AG09309 (cell line): ENCODE measurements at places on chromosomes 16 and 17.

DNA sequence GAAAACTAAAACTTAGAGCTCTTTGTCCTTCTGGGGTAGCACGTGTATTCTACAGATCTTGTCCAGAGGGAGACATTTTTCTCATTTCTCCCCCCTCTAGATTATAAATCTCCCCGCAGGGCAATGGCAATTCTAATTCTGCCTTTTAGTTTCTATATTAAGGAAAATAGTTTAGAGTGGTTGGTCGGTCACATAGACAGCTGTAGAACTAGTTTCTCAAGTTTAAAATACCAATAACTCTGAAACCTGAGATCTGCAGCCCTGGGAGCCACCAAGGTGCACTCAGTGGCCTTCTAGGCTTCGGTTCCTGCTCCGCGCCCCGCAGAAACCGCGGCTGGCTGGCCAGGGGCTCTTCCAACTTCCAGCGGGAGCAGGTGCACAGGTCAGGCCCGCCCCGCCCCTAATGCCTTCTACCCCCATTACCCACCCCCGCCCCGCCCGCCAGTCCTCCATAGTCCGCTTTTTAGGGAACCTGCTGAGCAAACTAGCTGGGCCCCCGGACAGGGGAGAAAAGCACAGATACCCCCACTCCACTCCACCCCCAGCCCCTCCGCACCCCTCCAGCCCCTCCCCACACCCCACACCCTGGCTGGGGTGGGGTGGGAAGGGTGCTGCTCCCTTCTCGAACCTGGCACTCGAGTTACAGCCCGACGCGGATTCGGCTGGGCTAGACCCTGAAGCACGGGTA is 431 bp downstream of the SLFN11 start:
- no peak for DNase-seq

DNA sequence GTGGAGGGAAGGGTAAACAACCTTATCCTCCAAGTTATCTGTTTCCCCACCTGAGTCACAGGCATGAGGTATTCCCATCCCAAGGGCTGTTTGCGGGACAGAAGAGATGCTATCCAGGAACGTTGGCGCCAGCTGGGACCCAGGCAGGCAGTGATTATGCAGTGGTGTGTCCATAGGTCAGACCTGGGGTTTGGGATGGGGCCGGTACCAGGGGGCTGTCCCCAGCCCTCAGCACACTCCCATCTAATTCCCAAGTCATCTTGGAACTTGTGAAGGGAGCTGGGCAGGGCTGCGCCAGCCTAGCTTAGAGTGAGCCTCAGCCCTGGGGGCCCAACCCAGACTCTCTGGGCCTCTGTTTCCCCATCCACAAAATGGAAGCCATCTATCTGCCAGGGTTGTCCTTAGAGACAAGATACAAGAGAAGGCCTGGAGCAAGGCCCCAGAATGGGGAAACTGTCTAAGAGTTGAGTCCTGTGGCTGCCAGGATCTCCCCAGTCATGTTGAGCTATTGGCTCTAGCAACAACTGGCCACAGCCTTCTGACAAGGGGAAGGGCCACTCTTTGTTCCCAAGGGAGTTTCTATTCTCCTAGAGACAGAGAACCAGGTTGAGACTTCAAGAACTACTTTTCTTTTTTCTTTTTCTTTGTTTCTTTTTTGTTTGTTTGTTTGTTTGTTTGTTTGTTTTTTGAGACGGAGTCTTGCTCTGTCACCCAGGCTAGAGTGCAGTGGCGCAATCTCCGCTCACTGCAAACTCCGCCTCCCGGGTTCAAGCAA is 9.8 kb upstream of the JUP start:
- no peak for DNase-seq

- no peak for DNase-seq
Measured at GRCh38 chr16:22355487-22355908, 18.9 kb downstream of the CDR2 start.

DNA sequence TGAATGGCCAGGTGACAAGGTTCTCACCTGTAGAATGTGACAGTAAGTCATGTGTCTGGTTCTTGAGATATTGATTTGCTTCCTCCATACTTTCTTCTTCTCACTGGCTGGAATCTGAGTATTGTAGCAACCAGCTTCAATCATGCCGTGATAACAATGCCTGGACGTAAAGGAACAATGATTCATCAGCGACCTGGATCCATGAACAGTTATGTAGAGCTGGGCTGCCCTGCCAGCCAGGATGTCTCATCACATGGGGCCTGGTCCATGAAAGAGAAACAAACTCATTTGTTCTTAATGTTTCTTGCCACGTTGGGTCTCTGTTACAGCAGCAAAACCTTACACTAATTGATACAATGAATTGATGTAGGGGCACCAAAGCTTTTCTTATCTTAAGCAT is 627.2 kb downstream of the TOX3 start:
- DNase-seq, result no peak

DNA sequence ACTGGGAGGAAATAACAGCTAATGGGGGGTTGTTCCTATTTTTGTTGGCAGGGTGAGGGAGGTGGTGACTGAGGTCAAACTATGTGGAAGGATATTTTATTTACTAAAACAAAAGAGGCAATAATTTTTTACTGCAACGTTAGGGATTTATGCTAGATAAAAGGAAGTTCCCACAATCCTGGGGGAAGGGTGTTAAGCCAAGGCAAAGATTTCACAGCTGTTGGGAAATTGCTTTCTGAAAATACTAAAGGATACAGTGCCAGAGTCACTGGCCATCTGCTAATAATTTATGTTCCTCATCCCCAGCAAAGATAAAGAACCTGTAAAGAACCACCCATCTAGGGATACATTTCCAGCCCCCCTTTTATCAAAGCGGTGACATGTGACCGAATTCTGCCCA is 756.0 kb upstream of the RBFOX1 start:
- no peak for DNase-seq

- DNase-seq, result peak; percentile 28
Measured at GRCh38 chr16:24769806-24770205, 40.4 kb downstream of the TNRC6A start.

- no peak for DNase-seq
Measured at GRCh38 chr17:77579131-77579530, 379.4 kb upstream of the TNRC6C start.

DNA sequence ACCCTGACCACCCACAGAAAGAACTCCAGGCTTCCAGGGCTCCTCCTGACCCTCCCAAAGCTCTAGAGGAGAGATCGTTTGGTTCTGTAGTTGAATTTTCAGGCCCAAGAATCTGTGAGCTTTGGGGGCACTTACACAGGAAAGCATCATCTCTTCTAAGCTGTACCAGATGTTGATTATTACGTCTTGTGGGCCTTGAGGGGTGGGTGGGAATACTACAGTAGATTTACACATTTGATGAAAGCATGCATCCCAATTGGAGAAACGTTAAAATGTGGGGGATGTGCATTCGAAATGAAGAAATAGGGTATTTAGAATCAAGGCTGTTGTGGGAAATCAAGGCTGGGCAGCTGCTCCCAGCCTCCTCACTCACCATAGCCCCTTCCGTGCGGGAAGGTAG is 61.9 kb downstream of the MGAT5B start:
- no peak for DNase-seq

- peak; percentile 10 for DNase-seq
Measured at GRCh38 chr17:69609473-69610305, 195.2 kb downstream of the MAP2K6 start.

GRCh38 chr16:52436339-52437276 is 110.3 kb downstream of the TOX3 start:
- no peak for DNase-seq

GRCh38 chr16:30570636-30571444 is 674 bp downstream of the ZNF688 start:
- no peak for DNase-seq

DNA sequence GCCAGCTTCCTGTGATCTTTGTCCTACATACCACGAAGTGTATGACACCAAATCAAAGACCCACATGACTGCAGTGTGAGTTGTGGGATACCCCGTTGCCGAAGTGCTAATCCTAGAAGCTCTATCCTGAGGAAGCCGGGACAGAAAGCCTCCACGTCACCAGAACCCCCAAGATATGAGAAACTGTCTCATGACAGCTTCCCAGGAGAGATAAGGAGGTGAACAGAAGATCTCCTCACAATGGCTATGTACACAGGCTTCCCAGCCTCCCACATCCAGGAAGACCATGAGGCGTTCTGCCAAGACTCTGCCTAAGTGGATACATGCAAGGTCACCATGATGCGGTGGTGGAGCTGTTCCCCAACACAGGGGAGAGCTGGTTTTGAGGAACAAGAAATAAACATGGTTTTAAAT is 37.1 kb downstream of the TRIM25 start:
- no peak for DNase-seq

DNA sequence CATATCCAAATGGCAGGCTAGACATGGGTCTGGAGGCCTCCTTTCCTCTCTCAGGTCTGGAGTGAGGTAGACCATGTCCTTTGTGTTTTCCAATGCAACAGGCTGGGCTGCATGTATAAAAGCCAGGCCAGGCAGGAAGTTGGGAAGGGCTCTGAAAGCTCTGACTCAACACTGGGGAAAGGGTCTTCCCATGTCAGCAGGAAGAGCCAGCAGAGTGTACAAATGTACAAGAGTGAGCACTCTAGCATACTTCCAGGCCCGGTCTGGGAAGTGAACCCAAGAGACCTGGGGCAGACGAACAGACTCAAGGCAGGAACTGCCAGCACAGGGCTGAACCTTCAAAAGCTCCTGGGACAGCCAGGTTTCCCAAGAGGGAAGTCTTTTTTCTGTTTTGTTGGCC is 7.0 kb downstream of the ATPAF2 start:
- no peak for DNase-seq

DNA sequence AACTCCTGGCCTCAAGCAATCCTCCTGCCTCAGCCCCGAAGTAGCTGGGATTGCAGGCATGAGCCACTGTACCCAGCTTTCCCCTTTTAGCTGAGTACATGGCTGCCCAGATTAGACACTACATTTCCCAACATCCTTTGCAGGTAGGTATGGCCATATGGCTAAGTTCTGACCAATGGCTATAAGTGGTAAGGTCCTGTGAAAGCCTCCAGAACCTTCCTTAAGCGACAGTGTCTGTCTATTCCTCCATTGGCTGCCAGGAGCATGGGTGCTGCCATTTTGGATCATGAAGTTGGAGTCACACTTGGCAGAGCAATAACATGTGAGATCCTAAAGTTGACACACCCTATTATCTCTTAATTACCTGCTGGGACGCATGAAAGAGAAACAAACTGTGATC is 24.4 kb upstream of the CRHR1 start:
- DNase-seq, result no peak

GRCh38 chr16:10930755-10931093 is 11.5 kb downstream of the DEXI start:
- no peak for DNase-seq

GRCh38 chr17:56290101-56290801 is 137.0 kb downstream of the ANKFN1 start:
- DNase-seq, result no peak

DNA sequence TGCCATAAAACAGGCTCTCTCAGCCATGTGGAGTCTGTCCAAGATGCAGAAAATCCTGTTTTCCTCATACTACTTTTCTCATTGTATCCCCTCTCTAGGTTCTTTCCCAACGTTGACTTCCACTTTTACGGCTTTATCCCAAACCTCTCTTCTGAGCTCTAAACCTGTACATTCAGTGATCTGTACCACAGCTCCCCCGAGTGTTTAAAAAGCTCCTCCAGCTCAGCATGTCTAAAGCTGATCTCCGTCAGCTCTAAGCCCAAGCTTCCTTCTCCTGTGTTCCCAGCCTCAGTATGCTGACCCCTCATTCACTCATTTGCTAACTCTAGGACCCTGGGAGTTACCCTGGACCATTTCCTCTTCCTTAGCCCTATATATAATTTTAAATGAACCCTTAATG is 144.6 kb downstream of the DNAH9 start:
- no peak for DNase-seq

DNA sequence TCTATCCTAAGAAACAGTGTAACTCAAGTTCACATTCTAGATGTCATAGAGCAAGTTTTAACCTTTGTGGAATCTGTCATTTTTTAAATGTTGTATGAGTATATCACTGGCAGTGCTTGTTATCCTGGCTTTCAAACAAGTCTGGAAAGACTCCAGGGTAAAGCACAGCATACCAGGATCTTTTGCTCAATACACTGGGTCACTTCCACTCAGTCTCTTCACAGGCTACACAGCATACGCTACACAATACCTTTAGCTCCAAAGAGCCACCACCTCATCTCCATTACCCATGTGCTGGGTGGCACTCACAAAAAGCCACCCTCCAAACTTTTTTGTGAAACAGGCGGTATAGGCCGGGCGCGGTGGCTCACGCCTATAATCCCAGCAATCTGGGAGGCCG is 69.5 kb downstream of the PARN start:
- DNase-seq, result no peak

- DNase-seq, result no peak
Measured at GRCh38 chr16:12272264-12272663, 295.7 kb downstream of the SNX29 start.

GRCh38 chr16:52389045-52389444 is 157.9 kb downstream of the TOX3 start:
- DNase-seq, result no peak

DNA sequence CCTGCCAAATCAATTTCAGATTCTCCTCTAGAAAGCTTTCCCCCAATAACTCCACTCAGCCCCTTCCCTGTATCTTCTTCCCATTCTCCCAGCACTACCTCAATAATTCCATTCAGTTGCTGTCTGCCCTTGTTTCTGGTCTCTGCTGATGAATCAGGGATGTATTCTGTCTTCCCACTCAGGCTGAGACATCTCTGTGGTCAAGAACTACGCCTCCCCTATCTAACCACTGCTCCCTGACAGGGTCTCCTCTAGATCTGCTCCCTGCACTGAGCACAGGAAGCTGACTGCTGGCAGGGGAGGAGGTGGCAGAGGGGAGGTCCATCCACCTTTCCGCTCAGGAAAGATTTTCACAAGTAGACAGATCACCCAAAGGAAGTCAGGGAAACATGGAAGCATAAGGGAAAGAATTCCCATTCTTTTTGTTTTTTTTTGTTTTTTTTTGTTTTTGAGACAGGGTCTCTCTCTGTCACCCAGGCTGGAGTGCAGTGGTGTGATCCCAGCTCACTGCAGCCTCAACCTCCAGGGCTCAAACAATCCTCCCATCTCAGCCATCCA is 16.9 kb upstream of the SP2 start:
- peak; percentile 31 for DNase-seq

DNA sequence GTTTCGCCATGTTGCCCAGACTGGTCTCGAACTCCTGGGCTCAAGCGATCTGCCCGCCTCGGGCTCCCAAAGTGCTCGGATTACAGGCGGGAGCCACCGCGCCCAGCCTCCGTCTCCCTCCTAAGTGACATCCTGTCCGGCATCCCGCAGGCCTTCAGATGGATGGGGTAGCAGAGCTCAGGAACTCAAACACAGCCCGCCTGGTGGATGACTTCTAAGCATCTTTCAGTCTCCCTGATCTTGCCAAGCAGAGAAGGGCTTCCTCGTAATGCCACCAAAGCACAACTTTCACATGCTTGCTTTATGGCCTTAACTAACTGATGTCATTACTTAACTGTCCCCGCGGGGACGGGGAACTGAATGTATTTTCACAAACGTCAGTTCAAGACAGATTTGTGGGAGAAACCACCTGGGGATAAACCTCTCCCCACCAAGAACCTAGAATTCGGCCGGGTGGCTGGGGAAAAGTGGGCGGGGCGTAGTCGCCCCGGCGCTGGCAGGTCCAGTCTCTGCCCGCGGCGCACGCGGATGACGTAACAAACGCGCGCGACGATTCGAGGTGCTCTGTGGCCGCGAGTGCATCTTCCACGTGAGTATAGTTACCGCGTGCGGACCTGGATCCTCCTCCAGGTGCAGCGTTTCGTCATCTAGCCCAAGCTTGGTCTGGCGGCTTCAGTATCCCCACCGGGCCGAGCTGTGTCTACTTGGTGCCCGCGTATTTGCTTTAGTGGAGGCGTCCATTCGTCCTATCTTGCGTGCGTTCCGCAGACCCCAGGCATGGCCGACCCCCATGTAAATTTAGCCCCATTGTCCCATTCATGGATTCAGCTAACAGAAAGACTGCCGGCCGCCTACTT is at the start of gene PFAS:
TSS of gene PFAS (plus strand) at position 539 of the 857 bp plus-strand sequence. CDS start 4,649 bp downstream, outside the sequence.
- DNase-seq, result peak; percentile 58

- DNase-seq, result no peak
Measured at GRCh38 chr16:57935904-57936303, 35.0 kb downstream of the CNGB1 start.
